B cell (primary cell): ENCODE measurements at places on chromosomes 13 and 19. TPM values are rescaled to one million over a fixed set of nuclear protein-coding genes. Genes with fewer than 3 reads are reported as not detected.

DPY19L3 gene
- total RNA-seq = 33.3 and 40.0 TPM in 2 replicates

JAK3 gene
- 142 and 143 TPM in 2 replicates for total RNA-seq

DNA sequence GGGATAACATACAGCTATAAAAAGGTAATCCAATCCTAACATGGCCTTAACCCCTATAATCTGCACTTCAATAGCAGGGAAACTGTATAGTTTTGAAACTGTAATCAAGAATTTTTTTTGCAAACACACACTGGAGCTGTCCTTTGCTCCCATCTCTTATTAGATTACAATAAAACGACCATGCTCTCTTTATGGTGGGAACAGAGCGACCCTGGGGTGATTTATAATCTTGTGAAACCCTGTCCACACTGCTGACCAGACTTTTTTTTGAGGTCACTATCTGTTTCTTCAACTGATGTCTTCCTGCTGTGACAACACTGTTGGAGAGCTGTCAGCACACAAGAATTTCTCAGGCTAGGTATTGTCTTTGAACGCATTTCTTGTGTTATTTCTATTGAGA, 35.3 kb downstream of the DACH1 start:
- no peak for DNase-seq

DNA sequence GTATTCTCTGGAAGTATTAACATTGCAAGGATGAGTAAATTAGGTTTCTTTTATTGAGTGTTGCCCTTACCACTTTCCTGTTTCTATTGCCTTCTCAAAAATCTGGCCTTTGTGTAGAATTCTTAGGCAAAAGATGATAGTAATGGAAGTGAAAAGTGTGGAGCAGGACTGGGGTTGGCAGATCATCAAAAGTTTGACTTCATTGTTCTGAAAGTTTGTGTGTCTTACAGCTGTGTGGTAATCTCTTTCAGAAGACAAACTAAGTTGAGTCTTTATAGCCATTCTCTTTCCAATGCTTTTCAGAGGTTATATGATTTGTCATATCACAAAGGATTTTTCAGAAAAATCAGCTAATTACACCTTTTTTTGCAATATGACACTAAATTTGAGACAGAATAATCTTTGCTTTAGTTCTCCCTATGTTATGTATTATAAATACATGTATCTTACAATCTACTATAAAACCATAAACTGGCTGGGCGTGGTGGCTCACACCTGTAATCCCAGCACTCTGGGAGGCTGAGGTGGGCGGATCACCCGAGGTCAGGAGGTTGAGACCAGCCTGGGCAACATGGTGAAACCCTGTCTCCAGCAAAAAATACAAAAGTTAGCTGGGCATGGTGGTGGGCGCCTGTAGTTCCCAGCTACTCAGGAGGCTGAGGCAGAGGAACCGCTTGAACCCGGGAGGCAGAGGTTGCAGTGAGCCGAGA, 8.7 kb upstream of the KCNRG start:
- no peak for DNase-seq

DNA sequence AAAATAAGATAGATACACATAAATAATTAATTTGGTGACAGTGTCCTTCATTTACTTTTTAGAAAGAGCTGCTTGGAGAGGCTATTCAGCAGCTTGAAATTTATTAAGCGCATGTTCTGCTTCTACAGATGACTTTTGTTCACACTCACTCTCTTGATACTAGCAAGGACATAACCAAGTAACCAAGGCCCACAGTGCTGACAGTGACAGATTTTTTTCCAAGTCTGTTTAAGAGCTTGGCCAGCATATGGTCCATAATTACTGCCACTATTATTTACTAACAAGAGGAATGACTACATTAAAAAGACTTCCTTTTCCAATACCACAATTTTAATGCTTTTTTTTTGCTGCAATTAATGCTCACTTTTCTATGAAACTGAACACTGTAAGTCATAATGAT, 673.7 kb upstream of the MIR17HG start:
- DNase-seq = no peak

ZNF90 gene
- total RNA-seq = 14.6 and 15.8 TPM in 2 replicates

IGFL2 gene
- not detected in 2 replicates for total RNA-seq

- DNase-seq = no peak
These were observed 1.7 kb downstream of the PROSER3 start for GRCh38 chr19:35759697-35760096.
